ENCODE measurements at places on chromosomes 2 and 18.

DNA sequence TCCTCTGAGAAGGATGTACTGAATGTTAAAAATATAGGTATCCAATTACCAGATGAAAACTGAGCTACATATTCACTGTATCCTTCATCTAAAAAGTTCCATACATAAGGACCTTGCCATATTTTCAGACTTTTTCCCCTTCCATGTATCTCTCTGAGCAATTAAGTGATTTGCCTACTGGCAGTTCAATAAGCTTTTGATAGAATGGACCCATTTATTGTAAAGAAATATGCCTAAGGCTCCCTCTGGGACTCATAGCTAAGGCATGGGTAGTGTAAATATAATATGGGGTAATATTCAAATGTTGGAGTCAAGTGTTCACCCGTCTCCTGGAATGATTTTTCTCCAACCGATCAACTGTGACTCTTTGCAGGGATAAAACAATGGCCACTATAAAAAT lies 135.4 kb upstream of the FSHR start:
- no peak for DNase-seq

- DNase-seq = peak; percentile 29
Measured at GRCh38 chr2:209640358-209640757, 131.3 kb upstream of the UNC80 start.

DNA sequence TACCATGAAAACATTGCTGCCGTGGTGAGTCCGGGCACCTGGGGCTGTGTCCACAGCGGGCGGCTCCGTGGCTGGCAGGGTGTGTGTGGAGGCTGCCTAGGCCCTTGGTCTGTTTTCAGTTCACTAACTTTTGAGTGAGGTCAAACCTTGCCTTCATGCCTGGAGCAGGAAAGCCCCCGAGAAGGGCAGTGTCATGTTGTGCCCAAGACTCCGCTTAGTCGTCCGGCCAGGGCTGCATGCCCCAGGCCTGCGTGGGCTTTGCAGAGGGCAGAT lies 24.1 kb downstream of the MAL start:
- no peak for DNase-seq

DNA sequence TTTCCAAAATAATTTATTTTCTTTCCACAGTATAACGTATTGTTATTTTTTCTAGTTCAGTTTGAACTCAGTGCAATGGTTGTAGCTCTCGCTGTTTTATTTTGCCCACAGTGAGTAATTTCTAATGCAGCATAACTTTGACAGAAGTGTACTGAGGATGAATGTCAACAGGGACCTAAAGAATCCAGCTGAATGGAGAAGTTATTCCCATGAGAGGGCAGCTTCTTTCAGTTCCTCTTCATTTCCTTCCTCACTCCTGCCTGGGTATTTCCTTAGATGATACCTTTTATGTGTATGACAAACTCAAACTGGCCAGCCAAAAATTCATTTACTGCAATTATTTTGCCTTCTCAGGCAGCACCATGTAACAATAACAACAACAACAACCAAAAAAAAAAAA lies 1223.1 kb upstream of the ZEB2 start:
- DNase-seq = no peak

DNA sequence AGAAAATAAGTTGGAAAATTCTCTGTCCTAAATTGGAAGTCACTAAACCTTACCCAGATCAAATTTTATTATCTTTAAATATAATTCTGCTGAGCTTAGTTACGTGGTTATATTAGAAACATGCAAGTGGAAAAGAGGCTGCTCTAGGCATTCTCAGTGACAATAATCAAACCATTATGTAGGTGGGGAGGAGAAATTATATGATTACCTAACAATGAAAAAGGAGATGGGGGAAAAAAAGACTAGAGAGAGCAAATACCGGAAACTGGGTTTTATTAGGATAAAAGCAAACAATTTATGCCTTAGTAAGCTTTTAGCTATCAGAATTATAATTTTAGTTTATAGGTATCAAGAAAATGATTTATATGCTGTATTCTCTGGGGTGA lies 53.2 kb downstream of the PHLPP1 start:
- no peak for DNase-seq

GRCh38 chr18:59877361-59877760 lies 22.4 kb upstream of the PMAIP1 start:
- no peak for DNase-seq

GRCh38 chr2:1739322-1739957 lies 4.9 kb downstream of the PXDN start:
- no peak for DNase-seq

GRCh38 chr18:59834267-59834666 lies 65.5 kb upstream of the PMAIP1 start:
- no peak for DNase-seq

GRCh38 chr2:148110184-148110583 lies 89.3 kb downstream of the MBD5 start:
- no peak for DNase-seq

- no peak for DNase-seq
Measured at GRCh38 chr2:117858892-117859531, 44.5 kb downstream of the DDX18 start.

GRCh38 chr2:241227594-241227993 lies 39.1 kb downstream of the ANO7 start:
- DNase-seq = no peak

GRCh38 chr2:61906186-61906470 lies 654 bp downstream of the COMMD1 start:
- DNase-seq = no peak

- no peak for DNase-seq
Measured at GRCh38 chr18:24491927-24492834, 31.7 kb downstream of the HRH4 start.

- no peak for DNase-seq
Measured at GRCh38 chr2:30261695-30262211, 30.4 kb downstream of the LBH start.

GRCh38 chr2:158810731-158811460 lies 15.8 kb downstream of the DAPL1 start:
- DNase-seq = no peak

DNA sequence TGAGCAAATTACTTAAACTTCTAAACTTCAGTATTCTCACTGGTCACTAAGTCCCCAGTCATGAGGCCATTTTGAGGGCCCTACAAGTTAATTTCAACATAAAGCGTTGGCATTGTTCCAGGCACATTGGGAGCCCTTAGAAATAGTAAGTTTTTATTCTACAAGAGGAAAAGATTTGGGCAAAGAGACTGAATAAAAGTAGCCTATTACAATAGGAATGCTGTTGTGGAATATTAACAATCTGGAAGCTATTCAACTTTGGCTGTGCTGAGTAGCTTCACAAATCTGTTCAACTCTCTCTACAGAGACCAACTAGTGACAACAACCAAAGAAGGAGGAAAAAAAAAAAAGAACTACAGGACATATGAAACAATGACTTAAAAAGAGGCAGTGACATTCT lies 1287.5 kb upstream of the NXPH2 start:
- no peak for DNase-seq

- no peak for DNase-seq
Measured at GRCh38 chr2:24304631-24305030, 55.7 kb downstream of the ITSN2 start.

DNA sequence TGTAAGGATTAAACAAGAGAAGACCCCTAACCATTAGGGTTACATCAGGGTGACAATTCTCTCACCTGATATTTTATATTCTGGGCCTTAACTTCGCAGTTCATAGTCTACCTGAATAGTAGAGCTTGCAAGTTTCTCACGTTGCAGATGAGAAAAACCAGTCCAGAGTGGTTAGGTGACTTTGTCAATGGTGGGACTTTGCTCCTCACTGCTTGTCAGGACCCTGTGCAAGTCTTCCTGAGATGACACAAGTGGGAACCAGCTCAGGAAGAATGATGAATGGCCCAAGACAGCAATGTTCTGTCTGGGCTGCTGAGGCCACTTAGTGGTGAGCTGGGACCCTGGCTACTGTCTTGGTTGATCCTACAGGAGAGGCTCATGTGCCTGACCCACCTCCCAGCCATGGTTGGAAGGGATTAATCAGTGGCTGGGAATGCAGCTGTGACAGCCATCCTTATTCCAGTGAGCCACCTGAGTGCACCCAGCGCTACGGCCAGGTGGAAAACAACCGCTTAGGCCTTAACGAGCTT lies 16.9 kb downstream of the LGALSL start:
- no peak for DNase-seq

GRCh38 chr2:54588244-54588899 lies 132.2 kb downstream of the SPTBN1 start:
- DNase-seq = no peak

- no peak for DNase-seq
Measured at GRCh38 chr2:239839306-239839705, 185.8 kb downstream of the NDUFA10 start.

GRCh38 chr2:239240414-239240881 lies 160.4 kb downstream of the HDAC4 start:
- no peak for DNase-seq

DNA sequence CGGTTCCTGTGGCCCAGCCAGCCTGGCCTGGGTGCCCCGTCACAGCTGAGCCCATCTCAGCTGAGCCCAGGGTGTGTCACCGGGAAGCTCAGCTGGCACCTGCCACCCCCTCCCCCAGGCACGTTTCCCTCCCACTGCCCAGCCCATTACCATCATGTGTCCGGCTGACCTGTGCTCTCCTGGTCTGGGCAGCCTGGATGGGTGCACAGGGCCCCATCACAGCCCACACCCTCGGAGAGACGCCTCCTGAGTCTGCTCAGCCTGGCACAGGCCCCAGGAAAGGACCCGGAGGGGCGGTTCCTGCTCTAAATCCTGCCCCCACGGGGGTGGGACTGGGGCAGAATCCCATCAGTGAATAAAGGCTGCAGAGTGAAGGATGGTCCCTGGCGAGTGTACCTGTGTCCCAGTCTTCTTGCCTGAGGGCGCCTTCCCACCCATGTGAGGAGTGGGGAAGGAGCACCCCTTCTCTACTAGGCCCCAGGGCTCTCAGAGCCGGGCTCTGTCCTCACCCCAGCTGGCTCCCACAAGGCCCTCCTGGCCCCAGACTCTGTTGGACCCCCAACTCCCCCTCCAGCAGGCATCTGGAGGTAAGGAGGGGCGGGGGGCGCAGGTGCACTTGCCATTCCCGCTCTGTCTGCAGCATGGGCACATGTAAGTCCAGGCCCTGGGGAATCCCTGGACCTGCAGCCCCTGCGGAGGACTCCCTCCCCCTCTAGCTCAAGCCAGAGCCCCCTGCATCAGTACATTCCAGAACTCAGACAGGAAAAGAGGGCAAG lies 21.2 kb downstream of the GPC1 start:
- no peak for DNase-seq

DNA sequence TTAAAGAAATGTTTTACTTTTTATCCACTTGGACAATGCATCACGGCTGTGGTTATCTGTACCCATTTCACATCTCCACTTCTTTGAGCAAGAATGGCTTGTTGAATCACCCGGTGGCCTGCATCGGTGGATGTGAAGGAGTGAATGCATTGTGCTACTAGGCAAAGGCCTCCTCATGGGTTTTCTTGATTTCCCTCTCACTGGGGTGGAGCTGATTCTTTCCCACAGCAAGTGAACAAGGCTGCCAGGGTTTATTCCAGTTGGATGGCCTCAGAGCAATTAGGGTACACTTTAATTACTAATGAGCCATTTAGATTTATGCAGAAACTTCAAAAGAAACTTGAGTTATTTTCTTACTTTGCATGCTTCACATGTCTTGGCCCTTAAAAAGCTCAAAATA lies 387.1 kb downstream of the RND3 start:
- DNase-seq = no peak

DNA sequence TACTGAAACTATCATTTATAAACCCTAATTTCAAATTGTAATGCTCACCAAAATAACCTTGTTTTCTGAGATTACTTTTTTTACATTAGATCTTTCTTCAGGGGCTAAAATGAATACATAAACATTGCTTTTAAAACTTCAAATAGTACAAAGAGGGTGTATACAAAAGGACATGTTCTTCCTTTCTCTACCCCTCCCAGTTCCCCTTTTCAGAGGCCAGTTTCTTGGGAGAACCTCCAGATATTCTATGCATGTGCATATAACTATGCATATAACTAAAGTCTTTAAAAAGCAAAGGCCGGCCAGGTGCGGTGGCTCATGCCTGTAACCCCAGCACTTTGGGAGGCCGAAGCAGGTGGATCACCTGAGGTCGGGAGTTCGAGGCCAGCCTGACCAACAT lies 10.6 kb upstream of the FAM117B start:
- DNase-seq = no peak

DNA sequence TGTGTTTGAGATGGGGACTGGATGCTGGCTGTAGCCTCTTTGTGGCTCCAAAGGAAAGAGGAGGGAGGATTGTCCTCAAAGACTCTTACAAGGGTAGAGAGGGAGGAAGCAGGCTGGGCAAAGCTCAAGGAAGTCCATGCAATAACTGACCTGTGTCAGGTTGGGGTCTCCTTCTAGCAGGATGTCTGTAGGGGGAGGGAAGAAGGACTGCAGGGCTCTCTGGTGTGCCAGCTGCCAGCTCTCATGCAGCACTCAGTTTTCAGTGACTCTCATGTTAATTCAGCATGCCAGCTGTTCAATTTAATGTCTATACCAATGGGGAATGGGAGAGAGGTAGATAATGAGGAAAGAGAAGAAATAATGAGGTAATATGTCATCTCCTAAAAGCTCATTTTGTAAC lies 85.3 kb upstream of the RANBP2 start:
- no peak for DNase-seq

GRCh38 chr18:70387027-70387426 lies 98.2 kb downstream of the SOCS6 start:
- no peak for DNase-seq

DNA sequence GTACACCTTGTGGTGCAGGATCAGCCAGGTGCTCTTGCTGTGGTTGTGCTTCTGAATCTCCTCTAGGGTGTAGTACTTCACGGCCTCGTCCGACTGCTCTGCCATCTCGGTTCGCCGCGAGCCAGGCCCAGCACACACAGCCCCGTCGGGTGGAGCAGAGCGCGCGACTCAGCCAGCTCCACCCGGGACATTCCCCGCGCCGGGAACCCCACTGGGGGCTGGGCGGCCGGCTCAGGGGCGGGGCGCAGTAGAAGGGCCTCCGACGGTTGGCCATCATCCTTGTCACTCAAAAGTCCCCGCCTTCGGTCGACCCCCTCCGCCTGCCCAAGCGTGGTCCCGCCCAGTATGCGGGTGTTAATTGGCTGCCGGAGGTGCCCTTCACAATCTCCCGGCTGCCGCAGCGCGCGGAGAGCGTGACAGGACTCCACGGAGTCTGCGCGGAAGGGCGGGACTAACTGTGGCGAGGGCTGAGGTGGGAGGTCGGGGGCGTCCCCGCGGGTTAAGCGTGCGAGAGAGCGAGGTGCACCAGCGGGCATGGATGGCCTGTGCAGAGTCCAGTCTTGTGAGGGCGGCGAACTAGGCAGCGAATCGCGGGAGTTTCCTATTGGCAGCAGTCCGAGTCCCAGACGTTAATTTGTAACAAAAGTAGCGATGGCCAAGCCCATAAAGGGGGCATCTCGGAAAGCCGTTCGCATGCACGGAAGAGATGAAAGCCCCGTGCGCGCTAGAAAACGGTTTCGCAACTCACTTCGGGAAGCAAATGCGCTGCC lies at the start of gene CYB5A:
Gene CYB5A (minus strand): TSS at position 193 of the 770 bp plus-strand sequence. CDS start 88 bp downstream, at position 105.
- peak; percentile 95 for DNase-seq

- no peak for DNase-seq
Measured at GRCh38 chr2:29920631-29921559, 491 bp downstream of the ALK start.

GRCh38 chr2:23601301-23601965 lies 216.5 kb downstream of the KLHL29 start:
- peak; percentile 73 for DNase-seq

- no peak for DNase-seq
Measured at GRCh38 chr2:16165518-16166326, 225.4 kb downstream of the MYCN start.
